Vagina (tissue), 2 donors: ENCODE measurements at places on chromosomes 6 and 20. TPM values are rescaled to one million over a fixed set of nuclear protein-coding genes. Genes with fewer than 3 reads are reported as not detected.

Gene TOX2
- total RNA-seq: 5.2 TPM

Gene MGME1
- total RNA-seq: 8.6 TPM

- peaks cover 23% of the 10 kb centered on the region for H3K4me1 ChIP-seq
- H3K4me3 ChIP-seq: no peak overlapping the region
- DNase-seq: no peak
- peaks cover 10% of the 10 kb centered on the region for H3K27me3 ChIP-seq
Measured at GRCh38 chr6:150140236-150140969, 2.4 kb upstream of the PPP1R14C start.

DNA sequence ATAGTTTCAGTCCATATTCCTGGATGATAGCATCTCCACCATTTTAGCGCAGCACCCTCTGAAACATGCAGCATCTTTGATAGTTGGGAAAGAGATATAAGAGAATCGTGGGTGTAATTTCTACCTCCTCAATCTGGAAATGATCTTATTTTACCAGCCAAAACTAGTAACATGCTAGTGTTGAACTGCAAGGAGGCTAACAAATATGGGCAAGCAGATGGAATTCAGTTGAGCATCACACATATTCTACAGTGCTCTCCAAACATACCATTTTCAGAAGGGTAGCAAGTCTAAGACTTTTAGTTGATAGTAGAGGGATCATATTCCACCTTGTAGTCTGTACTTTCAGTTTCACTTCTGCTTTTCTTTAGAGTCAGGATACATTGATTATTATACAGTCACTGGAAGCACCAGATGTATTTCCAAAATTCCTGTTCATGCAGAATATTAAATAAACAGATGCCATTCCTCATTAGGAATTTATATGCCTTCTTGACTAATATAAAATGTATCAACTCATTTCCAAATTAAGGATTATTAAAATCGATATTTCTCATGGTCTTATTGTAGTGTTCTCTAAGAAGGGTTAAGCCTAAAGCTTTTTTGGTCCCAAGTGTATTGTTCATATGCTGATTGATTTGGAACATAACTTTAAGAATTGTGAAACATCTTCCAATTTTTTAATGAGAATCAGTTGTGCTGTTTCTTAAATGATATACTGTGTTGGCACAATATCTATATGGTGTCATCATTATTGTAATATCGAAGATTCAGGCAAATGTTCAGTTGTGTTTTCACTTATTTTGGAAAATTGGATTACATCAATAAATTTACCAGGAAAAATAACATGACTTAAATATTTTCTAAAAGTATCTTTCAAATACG is 362.0 kb downstream of the CENPW start:
- no peak for DNase-seq
- H3K4me1 ChIP-seq: no peaks in the 10 kb centered on the region
- no peak overlapping the region for H3K4me3 ChIP-seq
- H3K27ac ChIP-seq: no peak overlapping the region
- H3K27me3 ChIP-seq: no peaks in the 10 kb centered on the region

- no peak overlapping the region for H3K27ac ChIP-seq
- H3K4me3 ChIP-seq: no peak overlapping the region
- H3K27me3 ChIP-seq: no peaks in the 10 kb centered on the region
- DNase-seq: no peak
Measured at GRCh38 chr6:3806169-3806922, 42.8 kb upstream of the FAM50B start.

DNA sequence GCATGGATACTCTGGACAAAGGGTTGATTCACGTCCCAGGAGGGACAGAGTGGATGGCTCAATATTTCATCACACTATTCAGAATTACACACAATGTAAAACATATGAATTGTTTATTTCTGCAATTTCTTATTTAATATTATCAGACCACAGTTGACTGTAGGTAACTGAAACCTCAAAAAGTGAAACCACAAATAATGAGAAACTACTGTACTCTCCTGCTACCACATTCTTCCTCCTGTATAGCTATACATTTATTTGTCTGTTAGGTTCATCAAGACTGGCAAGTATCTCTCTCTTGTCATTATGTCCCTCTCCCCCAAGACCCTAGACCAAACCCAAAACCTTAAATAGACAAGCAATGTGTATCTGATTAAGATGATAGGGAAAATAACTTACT is 60.0 kb downstream of the SYCP2 start:
- no peaks in the 10 kb centered on the region for H3K4me1 ChIP-seq
- H3K27ac ChIP-seq: no peak overlapping the region
- DNase-seq: no peak
- H3K27me3 ChIP-seq: no peaks in the 10 kb centered on the region
- H3K36me3 ChIP-seq: no peaks in the 10 kb centered on the region

DNA sequence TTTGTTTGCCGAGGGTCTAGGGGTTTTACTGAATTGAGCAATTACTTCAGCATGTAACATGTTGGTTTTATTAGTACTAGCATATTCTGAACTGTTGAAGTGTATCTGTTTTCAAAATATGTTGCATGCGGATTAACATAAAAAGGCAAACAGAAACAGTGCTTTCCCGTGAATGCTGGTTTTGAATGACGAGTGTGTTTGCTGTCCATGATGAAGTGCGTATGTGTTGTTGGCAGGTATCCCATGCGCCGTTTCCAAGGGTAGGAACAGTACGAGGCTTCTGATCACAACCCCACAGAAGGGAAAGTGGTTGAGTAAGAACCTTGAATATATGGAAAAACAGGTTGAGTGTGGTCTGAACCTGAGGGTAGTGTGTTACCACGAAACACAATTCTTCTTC is 232.9 kb downstream of the SAMD5 start:
- H3K27ac ChIP-seq: no peak overlapping the region
- H3K4me3 ChIP-seq: no peak overlapping the region
- no peaks in the 10 kb centered on the region for H3K4me1 ChIP-seq
- DNase-seq: no peak
- H3K36me3 ChIP-seq: no peaks in the 10 kb centered on the region

GRCh38 chr20:44302026-44302669 is 8.9 kb downstream of the FITM2 start:
- DNase-seq: no peak
- no peaks in the 10 kb centered on the region for H3K4me1 ChIP-seq
- H3K36me3 ChIP-seq: no peaks in the 10 kb centered on the region
- no peak overlapping the region for H3K27ac ChIP-seq

DNA sequence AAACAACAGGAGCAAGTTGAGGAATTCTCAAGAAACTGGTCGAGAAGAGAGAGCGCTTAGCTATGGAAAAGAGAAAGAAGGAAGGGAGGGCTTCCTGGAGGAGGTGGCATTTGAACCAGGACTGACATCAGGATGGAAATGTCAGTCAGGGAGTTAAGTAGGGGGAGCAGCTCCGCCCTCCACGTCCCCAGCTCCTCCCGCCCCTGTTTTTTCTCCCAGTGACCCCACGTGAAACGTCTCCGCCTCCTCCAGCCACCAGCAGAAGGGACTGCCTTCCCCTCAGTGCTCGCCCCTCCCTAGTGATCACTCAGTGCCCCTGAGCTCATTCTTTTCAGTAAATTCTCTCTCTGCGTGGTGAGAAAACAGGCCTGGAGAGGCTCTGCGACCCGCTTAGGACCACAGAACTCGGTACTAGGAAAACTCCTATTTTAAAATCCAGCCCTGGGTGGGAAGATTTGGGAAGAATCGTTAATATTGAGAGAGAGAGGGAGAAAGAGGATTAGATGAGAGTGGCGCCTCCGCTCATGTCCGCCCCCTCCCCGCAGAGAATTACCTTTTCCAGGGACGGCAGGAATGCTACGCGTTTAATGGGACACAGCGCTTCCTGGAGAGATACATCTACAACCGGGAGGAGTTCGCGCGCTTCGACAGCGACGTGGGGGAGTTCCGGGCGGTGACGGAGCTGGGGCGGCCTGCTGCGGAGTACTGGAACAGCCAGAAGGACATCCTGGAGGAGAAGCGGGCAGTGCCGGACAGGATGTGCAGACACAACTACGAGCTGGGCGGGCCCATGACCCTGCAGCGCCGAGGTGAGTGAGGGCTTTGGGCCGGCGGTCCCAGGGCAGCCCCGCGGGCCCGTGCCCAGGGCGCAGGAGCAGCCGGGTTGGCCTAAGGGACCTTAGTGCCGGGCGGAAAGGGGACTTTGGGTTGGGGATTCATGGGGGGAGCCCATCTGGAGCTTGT is 4.6 kb downstream of the HLA-DPB1 start:
- no peaks in the 10 kb centered on the region for H3K27me3 ChIP-seq
- peak overlapping the region; percentile 53 for H3K4me3 ChIP-seq
- H3K36me3 ChIP-seq: no peaks in the 10 kb centered on the region
- no peak for DNase-seq

DNA sequence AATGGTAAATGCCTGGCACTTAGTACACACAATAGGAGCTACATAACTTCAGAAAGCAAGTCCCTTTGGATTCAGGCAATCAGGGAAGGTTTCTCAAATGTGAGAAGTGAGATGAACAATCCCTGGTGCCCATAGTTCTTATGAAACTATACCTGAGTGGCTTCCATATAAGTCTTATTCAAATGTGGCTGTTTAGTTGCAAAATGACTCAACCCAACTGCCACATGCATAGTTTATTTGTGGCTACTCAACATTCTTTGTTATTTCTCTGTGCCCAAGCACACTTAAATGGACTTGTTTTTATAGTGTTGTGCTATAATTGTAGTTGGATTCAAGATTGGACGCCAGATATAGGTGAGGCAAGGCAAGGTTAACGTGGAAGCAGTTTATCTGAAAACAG is 93.7 kb upstream of the ATXN1 start:
- H3K4me1 ChIP-seq: peaks cover 15% of the 10 kb centered on the region
- H3K27me3 ChIP-seq: no peaks in the 10 kb centered on the region
- no peaks in the 10 kb centered on the region for H3K36me3 ChIP-seq
- no peak overlapping the region for H3K27ac ChIP-seq
- no peak overlapping the region for H3K4me3 ChIP-seq

Gene OR2H2
- not detected for total RNA-seq

- H3K4me1 ChIP-seq: peaks cover 19% of the 10 kb centered on the region
- no peaks in the 10 kb centered on the region for H3K36me3 ChIP-seq
- DNase-seq: no peak
- peak overlapping the region; percentile 23 for H3K27ac ChIP-seq
- H3K27me3 ChIP-seq: no peaks in the 10 kb centered on the region
Measured at GRCh38 chr20:33685328-33686099, 671 bp downstream of the E2F1 start.

GRCh38 chr20:50260479-50261221 is 70.0 kb downstream of the CEBPB start:
- H3K4me1 ChIP-seq: peaks cover 24% of the 10 kb centered on the region
- H3K36me3 ChIP-seq: no peaks in the 10 kb centered on the region
- no peaks in the 10 kb centered on the region for H3K27me3 ChIP-seq
- DNase-seq: no peak

GRCh38 chr20:22525821-22526220 is 58.6 kb downstream of the FOXA2 start:
- H3K27me3 ChIP-seq: no peaks in the 10 kb centered on the region
- H3K36me3 ChIP-seq: no peaks in the 10 kb centered on the region
- H3K27ac ChIP-seq: no peak overlapping the region
- H3K4me3 ChIP-seq: no peak overlapping the region

Gene PPP1R14C
- total RNA-seq: 23.8 TPM

DNA sequence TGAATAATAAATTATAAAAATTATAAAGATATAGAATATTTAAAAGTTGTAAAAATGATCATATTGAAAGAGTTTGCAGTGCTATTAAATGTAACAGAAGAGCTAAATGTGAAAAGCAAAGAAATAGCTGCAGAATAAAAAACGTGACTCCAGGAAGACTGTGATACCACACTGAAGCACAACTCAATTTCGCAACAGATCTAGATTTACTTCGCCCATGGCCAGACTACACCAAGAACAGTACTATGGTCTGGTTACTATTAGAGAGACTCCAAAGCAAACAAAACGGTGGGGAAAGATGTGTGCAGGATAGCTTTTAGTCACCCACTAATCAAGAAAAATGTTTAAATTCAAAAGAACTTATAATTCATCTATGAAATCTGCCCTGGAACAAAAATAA is 1.9 kb downstream of the CHD6 start:
- no peak overlapping the region for H3K4me3 ChIP-seq
- H3K27ac ChIP-seq: no peak overlapping the region
- DNase-seq: no peak

DNA sequence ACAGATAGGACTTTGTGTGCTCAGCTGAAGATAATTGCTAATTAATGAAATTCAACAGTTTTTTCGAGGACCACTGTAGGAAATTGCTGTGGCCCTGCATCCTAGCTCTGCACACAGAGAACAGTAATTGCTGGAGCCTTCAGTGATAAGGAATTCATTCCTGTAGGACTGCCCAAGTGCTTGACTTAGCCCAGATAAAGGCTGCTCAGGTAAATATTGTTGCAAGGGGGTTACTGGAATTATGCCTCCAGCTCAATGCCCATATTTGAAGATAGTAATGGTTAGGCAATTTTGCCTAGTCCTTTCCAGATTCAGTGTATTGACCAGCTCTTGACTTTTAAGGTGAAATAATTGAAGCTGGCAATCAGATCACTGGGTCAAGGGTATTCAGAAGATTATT is 122.9 kb downstream of the SLC24A3 start:
- no peak for DNase-seq
- H3K27ac ChIP-seq: no peak overlapping the region
- H3K4me3 ChIP-seq: no peak overlapping the region

GRCh38 chr6:111872401-111873177 is 663 bp downstream of the FYN start:
- H3K27me3 ChIP-seq: no peaks in the 10 kb centered on the region
- peak overlapping the region; percentile 93 for H3K27ac ChIP-seq
- DNase-seq: no peak

Gene TBXT
- total RNA-seq: not detected

Gene DSP
- 802 TPM for total RNA-seq

DNA sequence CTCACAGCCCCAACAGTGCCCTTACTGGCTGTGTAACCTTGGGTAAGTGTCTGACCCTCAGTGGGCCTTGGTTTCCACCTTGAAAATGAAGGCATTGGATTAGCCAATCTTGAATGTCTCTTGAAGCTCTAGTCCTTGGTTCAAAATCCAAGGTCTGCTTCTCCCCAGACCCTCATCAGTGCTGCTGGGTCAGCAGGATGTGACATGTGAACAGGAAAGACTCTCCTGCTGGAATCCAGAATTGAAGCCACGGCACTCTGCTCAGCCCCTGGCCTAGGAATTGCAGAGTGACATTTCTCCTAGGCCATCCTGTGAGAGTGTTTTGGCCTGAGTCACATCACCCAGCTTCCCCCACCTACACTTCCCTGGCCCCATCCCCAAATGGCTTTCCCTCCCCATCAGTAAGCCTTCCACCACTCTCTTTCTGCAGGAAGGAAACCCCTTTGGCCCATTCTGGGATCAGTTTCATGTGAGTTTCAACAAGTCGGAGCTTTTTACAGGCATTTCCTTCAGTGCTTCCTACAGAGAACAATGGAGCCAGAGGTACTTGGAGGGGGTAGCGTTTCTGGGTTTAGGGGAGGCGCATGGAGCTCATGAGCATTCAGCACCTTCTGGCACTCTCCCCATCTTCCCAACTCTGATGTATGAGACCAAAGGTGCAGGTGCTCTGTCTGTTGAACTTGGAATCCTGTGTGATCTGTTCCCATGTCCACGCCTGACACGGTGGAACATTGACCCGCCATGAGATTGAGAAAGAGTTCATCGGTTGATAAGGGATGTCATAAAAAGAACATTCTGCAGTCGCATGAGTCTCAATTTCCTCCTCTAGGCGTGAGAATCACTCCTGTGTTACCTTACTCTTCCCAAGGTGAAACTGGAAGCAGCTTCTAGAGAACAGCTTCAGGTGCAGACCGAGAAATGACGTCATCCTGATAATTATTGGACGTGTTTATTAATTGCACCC is 8.8 kb downstream of the POFUT1 start:
- H3K36me3 ChIP-seq: peaks cover 22% of the 10 kb centered on the region
- no peaks in the 10 kb centered on the region for H3K4me1 ChIP-seq
- no peaks in the 10 kb centered on the region for H3K27me3 ChIP-seq
- no peak overlapping the region for H3K4me3 ChIP-seq

Gene JAG1
- 185 TPM for total RNA-seq
